ENCODE measurements at places on chromosomes 16 and 17. TPM values are rescaled to one million over a fixed set of nuclear protein-coding genes. Genes with fewer than 3 reads are reported as not detected.
A peak's percentile ranks its signal among the peaks of the same experiment; 100 is the strongest.

- DNase-seq, result no peak
Measured at GRCh38 chr16:57759541-57760356, 24.2 kb downstream of the KATNB1 start.

GRCh38 chr17:28738680-28739384 is 5.0 kb upstream of the TRAF4 start:
- DNase-seq, result no peak

DNA sequence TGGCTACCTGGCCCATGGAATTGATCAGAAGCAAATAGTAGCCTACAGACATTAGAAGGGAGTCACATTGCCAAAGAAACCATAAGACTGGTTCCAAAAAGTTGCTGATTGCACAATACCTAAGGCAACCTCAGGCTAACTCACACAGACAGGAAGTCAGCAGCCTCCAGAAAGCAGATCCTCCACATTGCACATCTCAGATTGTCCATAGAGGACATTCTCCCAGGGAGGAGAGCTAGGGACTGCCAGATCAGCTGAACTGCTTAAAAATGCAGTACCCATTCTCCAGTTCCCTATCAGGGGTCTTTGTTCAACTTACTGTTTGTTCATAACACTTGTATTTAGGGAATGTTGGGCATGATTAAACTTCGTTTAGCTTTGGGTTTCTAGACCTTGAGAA is 4.2 kb downstream of the CCL3 start:
- DNase-seq, result no peak

- DNase-seq, result no peak
Measured at GRCh38 chr16:30722443-30722842, 23.5 kb downstream of the SRCAP start.

GRCh38 chr16:53629607-53630312 is 73.9 kb downstream of the RPGRIP1L start:
- no peak for DNase-seq

DNA sequence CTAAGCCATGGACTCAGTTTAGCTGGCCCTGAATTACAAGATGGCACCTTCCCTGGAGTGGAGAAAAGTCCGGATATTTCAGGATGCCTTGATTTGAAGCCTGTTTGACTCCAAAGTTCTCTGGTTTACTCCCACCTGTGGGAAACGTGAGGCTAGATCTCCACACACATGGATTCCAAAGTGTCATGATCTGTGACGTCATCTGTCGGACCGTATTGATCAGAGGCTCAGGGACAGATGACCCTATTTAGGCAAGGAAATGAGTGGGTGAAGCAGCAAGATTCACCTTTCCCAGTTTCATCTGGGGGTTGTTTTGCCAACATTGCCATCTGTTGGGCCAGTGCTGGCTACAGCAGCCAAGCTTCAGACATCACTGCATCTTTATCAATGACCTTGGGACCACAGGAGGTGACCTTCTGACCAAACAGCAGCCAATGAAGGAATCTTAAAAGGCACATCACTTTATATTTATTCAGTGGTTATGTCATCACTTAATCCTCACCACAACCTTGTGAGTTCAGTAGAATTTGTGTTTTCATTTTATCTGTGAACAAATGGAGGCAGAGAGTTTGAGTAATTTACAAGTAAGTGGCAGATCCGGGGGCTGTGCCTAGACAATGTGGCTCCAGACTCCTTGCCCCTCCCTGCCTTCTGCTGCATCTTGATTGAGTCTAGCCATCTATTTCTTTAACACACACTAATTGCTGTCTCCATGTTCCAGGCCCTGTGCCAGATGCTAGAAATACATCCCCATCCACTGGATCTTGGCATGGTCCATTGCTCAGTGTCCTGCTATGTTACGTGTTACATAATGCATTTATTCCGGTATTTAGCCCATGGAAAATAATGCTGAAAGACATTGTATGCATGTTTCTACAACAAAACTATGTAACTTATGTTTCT is 1.5 kb upstream of the CDH13 start:
- no peak for DNase-seq

GRCh38 chr17:45414990-45415881 is 17.4 kb downstream of the ARHGAP27 start:
- no peak for DNase-seq

GRCh38 chr17:40486522-40487370 is 14.7 kb downstream of the TNS4 start:
- DNase-seq, result no peak

GRCh38 chr16:1990351-1991134 is 773 bp downstream of the SYNGR3 start:
- DNase-seq, result peak; percentile 61

DNA sequence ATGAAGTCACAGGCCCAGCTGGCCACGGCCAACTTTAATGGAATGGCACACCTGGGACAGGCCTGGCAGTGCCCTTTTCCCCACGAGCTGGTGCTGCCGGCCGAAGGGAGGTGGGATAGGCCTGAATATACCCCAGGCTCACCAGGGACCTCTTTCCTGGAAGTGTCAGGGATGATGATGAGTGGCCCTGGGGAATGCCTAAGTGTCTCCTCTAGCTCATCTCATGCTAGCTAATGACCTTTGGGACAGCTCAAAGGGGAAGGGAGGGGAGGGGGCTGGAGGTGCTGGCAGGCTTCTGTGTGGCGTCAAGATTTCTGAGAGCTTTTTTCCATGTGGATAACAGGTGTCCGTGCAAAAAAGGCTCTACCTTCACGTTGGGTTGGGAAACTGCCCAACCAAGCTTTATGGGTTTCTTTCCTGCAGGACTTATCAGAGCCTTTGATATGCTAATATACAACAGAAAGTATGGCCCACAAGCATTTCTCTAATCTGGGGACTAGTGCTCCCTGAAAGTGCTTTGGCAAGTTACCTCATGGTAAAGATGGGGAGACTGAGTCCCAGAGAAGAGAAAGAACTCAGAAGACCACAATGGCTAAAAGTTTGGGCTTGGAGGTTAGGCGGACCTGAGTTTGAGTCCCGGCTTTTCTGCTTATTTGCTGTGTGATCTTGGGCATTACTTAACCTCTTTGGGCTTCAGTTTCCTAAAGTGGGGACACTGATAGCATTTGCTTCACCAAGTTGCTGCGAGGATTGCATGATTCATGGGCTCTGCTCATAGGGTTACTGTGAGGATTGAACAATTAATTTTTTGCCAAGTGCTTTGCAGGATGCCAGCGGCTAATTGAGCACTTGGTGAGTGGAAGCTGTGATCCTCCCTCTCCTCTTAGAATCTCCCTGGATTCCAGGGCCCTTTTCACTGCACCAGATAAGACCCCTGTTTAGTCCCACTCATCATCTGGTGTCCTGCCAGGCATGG is 14.0 kb downstream of the ADGRG1 start:
- no peak for DNase-seq

GRCh38 chr17:2412561-2413021 is 11.7 kb upstream of the MNT start:
- DNase-seq, result no peak

DNA sequence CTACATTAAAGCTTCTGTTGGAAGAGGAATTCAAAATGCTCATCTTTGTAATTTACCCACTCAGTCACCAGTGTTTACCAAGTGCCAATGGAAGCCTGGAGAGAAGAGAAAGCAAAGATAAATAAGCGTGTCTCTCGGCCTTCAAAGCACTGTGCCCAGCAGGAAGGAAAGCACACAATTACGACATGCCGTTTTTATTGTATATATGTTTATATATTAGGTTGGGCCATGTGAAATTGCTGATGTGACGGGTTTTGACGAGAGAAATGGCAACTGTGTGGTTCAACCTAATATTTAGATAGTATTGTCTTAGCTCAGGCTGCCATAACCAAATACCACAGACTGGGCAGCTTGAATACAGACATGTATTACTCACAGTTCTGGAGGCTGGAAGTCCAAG is 79.3 kb upstream of the HSBP1 start:
- DNase-seq, result no peak

GRCh38 chr16:22948603-22949368 is 134.8 kb downstream of the HS3ST2 start:
- peak; percentile 67 for DNase-seq

DNA sequence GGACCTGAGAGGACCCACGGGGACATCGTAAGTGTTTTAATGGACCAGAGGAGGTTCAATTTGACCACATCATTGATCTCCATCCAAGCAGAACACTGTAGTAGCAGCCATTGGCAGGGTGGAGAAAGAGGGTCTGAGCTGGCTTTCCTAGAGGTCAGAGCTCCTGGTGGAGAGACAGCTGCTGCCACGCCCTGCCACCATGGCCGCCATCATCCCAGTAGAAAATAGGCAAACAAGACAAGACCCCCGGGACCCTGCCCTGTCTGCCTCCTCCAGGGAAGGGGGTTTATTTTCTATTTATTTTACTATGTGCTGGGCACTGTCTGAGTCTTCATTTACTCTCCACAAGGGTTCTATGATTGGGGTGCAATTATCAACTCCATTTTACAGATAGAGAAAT is 11.4 kb upstream of the ITGA3 start:
- no peak for DNase-seq

GRCh38 chr16:67372664-67373063 is 20.6 kb downstream of the TPPP3 start:
- no peak for DNase-seq

- DNase-seq, result no peak
Measured at GRCh38 chr17:72702998-72703397, 389.5 kb downstream of the SLC39A11 start.

DNA sequence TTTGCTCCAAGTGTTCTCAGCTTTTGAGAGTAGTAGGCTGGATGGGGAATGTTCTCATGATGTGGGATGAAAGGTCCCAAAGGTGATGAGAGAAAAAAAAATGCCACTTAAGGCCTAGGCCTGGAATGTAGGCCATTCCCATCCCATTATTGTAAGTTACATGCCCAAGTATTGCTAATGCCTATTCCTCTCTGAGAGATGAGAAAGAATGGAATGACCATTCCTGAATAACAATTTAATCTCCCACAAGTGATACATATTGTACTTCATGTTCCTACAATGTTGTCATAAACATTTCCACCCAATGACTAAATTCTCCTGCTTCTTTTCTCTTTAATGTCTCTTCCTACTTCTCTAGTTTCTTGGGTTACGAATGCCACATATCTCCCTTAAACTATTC is 102.8 kb upstream of the KCNJ16 start:
- no peak for DNase-seq

DNA sequence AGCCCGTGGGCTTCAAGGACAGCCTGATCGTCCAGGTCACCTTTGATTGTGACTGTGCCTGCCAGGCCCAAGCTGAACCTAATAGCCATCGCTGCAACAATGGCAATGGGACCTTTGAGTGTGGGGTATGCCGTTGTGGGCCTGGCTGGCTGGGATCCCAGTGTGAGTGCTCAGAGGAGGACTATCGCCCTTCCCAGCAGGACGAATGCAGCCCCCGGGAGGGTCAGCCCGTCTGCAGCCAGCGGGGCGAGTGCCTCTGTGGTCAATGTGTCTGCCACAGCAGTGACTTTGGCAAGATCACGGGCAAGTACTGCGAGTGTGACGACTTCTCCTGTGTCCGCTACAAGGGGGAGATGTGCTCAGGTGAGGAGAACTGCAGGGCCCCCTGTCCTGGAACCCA is 31.5 kb upstream of the EFCAB13 start:
- DNase-seq, result no peak

PRSS36 gene
- total RNA-seq, result 0.85 TPM

RAI1 gene
- total RNA-seq, result 16.7 TPM

USP7 gene
- total RNA-seq, result 166 TPM

DNAAF1 gene
- not detected for total RNA-seq

PRDM7 gene
- total RNA-seq, result not detected

TOP2A gene
- total RNA-seq, result 361 TPM

BRICD5 gene
- 12.5 TPM for total RNA-seq

SYCE1L gene
- 12.8 TPM for total RNA-seq

RNF43 gene
- total RNA-seq, result not detected

RNF112 gene
- total RNA-seq, result 0.58 TPM
